Left forelimb (tissue), 1 donor: ENCODE measurements at places on chromosomes 2 and 18.

GRCh38 chr18:54263904-54264336 lies 5.4 kb upstream of the POLI start:
- DNase-seq: no peak

GRCh38 chr2:48792030-48792429 lies 36.5 kb upstream of the LHCGR start:
- no peak for DNase-seq

- DNase-seq: no peak
Observed at GRCh38 chr2:219352448-219353023, 20.0 kb upstream of the RESP18 start.

DNA sequence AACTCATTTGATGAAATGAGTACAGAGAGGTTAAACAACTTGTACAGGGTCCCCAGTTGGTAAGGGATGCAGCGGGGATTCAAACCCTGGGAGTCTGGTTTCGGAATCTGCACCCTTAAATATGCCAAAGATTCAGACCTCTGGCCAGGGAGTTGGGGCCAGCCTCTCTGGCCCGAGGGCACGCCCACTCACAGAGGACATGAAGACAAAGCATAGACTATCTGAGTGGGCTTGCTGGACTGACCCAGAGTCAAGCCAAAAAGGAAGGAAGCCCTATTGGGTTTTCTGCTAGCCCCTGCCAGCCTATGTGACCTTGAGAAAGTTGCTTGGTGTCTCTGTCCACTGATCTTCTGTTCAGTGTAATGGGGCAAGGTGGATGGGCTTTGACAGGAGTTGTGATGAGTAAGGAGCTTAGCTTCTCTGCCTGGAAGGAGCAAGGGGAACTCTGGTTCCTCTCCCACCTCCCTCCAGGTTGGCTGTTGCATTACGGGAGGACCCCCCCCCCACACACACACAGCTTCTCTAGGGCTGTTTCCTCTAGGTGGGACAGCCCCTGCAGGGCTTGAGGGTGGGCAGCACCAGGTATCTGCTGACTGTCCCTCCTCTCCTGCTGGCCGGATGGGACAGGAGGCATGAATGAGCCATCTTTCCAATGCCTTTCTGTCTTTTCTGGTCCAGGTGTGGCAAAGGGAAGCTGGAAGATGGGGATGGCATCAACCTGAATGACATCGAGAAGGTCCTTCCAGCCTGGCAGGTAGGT lies 131.3 kb downstream of the CTIF start:
- no peak for DNase-seq

GRCh38 chr2:201643216-201643890 lies at the start of gene TMEM237:
Gene TMEM237, minus strand, starts transcription at chr2:201643503. Its CDS starts 103 bp downstream, at chr2:201643400.
- DNase-seq: peak; percentile 82

- DNase-seq: no peak
Observed at GRCh38 chr2:60311524-60311923, 241.9 kb downstream of the BCL11A start.
